ENCODE measurements at places on chromosomes 12 and 14. TPM values are rescaled to one million over a fixed set of nuclear protein-coding genes. Genes with fewer than 3 reads are reported as not detected.

The SIX1 gene
- total RNA-seq: 4.6 TPM

The CCDC198 gene
- not detected for total RNA-seq

The KCNMB4 gene
- total RNA-seq: 4.1 TPM

The PRKD1 gene
- total RNA-seq: 16.9 TPM

The GDF11 gene
- total RNA-seq: 3.0 TPM

The TAS2R30 gene
- 18.1 TPM for total RNA-seq

The ACOT6 gene
- not detected for total RNA-seq

The RBP5 gene
- total RNA-seq: 1.4 TPM

The ADAM21 gene
- 0.10 TPM for total RNA-seq

The WDHD1 gene
- total RNA-seq: 10.3 TPM

The ASIC1 gene
- total RNA-seq: 4.0 TPM

DNA sequence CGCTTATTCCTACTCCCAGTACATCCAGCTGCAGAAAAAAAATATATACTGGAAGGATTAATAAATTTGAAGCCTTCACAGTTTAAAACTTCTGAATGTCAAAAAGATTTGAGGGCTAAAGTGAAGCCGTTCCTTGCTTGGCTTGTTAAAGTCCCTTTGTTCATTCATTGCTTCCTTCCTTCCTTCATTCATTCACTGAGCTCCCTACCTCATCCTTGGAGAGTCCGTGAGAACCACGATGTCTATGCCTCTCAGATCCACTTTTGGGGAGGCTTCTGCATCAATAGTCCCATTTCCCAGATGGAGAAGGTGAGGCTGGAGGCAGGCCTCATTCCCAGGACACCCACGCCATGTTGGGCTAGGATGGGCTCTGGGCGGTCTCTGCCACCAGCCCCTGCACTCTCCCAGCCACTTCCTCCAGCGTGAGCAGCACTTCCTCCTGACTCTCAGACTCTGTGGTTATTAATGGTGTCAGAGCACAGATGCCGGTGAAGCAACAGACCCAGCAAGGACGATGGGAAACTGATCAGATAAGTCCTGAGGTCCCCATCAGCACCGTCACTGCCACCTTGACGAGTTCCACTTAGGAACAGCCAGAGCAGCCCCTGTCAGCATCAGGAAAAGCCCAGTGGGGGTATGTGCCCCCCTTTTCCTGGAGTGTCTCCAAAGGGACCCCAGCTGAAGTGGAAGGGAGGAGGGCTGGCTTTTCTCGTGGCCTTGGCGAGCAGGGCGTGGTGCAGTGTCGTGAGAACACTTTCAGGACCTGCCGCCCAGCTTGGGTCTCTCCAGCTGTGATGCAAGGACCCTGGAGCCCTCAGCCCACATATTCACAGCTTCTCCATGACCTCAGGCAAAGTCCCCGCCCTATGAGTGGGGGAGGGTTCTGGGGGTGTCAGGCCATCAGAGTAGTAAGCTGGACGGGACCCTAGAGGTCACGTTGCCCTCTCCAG lies 21.2 kb downstream of the ASB2 start:
- DNase-seq: no peak

GRCh38 chr12:82565966-82566365 lies 120.7 kb upstream of the TMTC2 start:
- no peak for DNase-seq

GRCh38 chr12:48601013-48601756 lies 31.3 kb upstream of the LALBA start:
- DNase-seq: no peak

DNA sequence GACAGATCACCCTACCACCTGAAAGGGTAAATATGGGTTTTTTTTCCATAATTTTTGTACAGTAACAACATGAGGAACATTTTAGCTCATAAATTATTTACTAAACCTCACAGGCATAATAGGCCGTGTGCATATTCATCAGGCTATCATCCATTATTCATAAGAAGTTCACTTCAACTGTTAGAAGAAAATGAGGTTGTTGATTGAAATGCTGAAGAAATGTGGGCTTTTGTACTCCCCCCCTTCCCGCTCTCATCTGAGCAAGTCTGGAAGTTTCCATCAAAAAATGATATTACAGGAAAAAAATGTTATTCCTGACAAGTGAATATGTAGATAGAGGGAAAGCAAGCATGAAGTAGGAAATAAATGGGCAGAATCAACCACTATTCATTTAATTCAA lies 7.9 kb upstream of the POU6F1 start:
- DNase-seq: no peak

DNA sequence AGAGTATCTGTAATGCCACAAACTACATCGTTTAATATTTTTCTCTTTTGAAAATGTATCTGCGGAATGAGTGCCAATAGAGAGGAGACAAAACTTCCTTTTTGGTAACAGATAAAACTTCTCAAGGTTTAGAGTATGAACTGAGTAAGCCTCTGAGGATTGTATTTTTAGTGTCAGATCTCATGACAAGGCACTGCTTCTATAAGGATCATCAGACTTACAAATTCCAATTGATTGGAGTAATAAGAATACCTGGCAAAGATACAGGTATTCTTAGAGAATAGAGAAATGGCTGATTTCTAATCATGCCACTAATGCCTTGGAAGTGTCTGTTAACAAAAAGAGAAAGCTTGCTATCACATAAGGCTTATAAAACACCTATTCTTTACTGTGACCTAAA lies 45.3 kb downstream of the SLC35F4 start:
- DNase-seq: no peak

- DNase-seq: no peak
Observed at GRCh38 chr14:20179218-20179617, 11.5 kb upstream of the OR11G2 start.

DNA sequence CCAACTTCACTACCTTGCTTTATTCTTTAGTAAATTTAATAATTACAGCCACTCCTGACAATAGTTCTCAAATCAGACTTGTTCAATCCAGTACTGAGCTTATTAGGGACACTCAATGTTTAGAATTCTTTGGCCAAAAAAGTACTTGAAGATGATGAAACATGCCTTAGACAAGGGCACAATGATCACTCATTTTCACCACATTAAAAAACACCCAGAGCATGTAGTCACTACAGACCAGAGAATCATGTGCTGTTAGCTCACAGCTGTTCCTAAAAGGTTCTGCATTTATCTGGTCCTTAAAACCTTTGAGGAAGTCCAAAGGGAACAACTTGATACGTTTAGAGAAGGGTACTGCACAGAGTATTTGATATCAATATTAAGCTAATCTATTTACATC lies 98.7 kb downstream of the INSM2 start:
- no peak for DNase-seq

GRCh38 chr14:68822132-68822651 lies 29.3 kb upstream of the ZFP36L1 start:
- DNase-seq: no peak

DNA sequence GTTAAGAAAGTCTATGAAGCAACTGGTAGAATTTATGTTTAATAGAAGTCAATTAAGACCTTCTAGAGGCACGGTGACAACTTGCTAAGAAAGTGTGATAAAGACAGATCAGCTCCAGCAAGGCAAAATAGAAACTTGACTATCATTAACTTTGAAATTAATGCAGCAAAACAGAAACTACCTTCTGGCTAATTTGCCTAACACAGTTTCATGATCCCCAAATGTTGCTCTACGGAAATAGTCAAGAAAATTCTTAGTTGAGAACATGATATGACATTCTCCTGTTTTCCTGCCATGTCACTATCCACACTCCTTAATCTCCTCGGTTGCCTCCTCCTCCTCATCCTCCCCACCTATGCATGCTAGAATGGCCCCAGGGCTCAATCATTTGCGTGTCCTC lies 4.2 kb downstream of the DENND5B start:
- DNase-seq: no peak

- DNase-seq: no peak
Observed at GRCh38 chr14:64363265-64363846, 24.8 kb upstream of the MTHFD1 start.

- DNase-seq: no peak
Observed at GRCh38 chr12:3177778-3178425, 100.7 kb downstream of the TSPAN9 start.

GRCh38 chr12:97038834-97039233 lies 131.8 kb downstream of the NEDD1 start:
- DNase-seq: no peak

DNA sequence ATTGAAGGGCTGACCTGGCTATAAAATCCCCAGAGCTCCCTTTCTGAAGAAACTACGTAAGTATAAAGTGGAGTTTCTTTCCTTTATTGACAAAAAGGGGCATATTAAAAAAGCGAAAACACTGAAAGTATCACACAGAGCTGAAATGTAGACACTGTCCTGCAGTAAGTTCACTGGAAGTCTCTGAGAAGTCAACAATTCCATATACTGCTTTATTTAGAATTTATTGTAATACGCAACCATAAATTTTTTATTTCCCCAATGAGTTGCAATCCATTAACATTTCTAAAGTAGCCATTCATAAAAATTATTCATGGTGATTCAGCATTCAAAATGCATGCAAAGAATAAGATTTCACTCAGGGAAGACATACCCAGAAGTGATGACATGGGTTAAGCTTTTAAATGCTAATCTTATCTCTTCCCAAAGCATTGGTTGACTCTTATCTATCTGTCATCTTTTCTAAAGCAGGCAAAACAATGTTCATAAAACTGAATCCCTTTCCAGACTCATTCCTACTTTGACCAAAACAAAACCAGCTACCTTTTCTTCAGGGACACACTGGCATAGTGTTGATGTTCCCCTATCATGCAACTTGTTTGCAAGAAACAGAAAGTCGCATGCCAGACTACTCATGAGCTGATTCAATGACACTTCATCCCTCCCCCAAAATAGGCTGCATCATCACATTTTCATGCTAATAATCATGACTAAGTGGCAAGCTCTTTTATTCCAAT lies 17.3 kb downstream of the KITLG start:
- no peak for DNase-seq

DNA sequence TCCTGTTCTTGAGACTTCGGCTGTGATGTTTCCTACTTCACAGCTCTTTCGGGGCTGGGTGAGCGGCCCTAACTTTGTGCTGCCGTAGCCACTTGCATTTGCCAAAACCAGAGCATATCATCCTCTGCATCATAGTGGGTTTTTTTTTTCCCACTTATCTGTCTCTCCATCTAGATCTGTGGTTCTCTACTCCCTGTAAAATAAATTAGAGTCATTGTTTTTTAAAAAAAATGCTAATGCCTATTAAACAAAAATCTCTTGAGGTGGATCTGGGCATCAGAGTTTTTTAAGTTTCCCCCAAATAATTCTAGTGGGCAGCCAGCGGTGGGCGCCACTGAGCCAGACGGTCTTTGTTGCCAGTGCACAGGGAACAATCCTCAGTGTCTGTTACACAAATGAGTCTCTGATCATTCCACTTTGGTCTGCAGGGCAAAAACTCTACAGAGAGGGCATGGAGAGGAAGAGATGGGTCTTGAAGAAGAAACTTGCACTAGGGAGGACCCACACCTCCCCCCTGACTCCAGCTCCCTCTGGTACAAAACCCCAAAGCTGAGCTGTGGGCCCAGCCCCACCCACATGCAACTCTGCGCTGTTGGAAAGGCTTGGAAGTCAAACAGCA lies 62.4 kb upstream of the BCL2L14 start:
- DNase-seq: no peak

DNA sequence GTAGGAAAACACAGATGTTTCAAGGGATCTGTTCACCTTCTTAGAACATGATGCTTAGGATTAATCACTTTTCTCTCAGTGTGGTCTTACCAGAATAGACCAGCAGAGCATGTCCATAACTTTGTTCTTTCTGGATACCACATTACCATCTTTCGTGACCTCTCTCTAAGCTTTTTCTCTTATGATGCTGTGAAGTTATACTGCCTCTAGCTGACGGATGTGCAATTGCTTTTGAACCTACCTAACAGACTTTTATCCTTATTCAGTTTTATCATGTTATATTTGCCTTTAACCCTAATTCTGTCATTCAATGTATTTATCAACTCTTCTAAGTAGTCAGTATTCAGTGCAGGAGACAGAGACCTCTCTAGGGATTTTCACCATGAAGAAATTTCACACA lies 246.7 kb downstream of the DACT1 start:
- DNase-seq: no peak

- no peak for DNase-seq
Observed at GRCh38 chr12:106348411-106348810, 9.1 kb upstream of the POLR3B start.

- no peak for DNase-seq
Observed at GRCh38 chr14:64806862-64807495, 72.7 kb downstream of the SPTB start.

Data from skin of body (tissue), 3 donors.